Cerebellar nuclear complex (tissue), 1 donor: ENCODE measurements at places on chromosomes 3 and 15.

DNA sequence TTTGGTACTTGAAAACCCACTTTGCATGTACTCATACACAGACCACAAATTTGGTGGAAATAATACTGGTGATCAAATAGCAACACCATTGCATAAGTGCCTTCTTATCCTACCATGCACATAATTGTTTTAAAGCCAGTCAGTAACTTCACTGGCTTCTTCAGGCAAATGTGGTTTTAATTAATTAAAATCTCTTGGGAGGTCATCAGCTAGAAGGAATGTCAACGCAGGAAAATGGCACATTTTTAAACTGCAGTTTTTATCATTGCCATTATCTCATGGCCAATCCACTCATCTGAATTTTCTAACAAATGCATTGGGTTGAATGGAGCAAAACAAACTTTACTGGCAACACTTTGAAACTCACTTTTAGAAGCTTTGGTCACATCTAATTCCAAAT lies 105.7 kb upstream of the ZPLD1 start:
- DNase-seq: no peak

DNA sequence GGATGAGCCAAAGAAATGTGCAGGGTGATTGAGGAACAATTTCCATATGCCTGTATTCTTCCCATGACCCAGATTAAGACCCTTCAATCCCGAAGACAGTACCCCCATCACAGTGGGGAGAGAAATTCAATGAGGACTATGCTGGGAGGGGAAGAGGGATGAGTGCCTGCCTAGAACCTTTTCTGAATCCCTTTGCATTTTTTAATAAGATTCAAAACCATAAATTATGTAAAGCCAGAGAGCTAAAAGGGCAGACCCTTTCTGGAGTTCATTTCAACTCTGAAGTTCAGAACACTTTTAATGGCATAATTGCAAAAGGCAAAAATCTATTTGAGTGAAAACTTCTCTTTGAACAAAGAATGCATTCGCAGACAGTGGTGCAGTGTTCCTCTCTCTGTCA lies 529.5 kb downstream of the NTRK3 start:
- no peak for DNase-seq

DNA sequence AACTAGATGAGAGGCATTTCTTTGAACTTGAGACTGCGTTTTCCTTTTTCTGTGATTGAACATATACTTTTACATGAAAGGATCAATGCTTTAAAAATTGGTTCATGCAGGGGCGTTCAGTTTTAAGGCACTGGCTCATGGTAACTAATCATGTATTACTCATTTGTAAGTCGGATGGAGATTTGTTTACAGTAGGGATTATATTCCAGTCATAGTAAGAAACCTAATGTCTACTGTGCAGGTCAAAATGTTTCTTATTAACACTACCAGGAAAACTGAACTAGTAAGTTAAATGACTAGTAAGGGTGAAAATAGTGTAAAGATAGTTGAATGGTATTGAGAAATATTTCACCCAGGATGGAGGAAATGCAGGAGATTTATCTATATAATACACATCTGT lies 258.8 kb upstream of the GBE1 start:
- DNase-seq: no peak

DNA sequence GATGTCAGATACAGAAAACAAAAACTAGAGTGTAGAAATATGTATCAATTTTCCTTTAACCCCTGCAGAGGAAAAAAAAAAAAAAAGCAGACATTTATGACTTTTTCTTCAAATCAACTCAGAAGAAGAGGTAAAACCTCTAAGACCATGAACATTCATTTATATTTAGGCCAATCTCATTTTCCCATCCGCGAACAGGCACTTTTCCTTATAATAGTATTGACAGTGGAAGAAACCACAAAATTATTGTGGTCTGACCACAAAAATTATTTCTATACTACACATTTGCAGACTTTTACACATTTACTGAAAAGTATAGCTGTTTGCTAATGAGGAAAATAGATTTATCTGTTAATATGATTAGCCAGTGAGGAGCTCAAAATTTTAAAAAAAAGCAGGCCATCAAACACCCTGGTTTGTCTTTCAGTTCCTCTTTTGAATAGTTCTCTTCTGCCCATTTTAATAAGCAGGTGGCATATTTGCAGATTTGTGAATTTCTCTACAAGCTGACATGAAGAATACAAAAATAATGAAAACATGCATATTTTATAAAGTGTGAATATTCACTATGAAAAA lies 5.7 kb downstream of the OSBPL11 start:
- no peak for DNase-seq

DNA sequence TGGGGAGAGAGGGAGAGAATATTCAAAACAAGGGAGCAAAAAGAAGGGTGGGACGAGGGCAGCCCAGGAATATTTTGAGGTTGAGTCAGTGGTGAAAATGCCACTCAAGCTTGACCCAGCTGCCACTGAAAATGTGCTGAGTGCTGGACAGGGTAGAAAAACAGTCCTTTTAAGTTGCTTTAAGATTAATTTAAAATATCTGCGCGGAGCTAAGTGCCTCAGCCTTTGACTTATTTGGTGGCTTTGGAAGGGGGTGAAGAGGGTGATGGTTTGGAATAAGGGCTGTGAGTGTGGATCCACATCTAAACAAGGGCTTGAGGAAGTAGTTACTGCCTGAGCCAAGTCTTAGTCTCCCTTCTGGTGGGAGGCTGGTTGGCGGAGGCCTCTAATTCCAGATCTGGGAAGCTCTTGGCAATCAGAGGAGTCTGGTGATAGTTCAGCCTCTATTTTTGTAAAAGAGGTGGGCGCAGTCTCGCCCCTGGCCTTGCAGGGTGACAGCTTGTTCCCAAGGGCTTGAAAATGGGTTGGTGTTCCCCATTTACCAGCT lies 280.8 kb upstream of the ROPN1 start:
- DNase-seq: no peak

GRCh38 chr3:17349093-17349492 lies 393.3 kb downstream of the TBC1D5 start:
- no peak for DNase-seq

GRCh38 chr3:16109929-16110328 lies 64.6 kb upstream of the GALNT15 start:
- no peak for DNase-seq

- no peak for DNase-seq
Measured at GRCh38 chr3:139260041-139260486, 83.8 kb upstream of the MRPS22 start.

DNA sequence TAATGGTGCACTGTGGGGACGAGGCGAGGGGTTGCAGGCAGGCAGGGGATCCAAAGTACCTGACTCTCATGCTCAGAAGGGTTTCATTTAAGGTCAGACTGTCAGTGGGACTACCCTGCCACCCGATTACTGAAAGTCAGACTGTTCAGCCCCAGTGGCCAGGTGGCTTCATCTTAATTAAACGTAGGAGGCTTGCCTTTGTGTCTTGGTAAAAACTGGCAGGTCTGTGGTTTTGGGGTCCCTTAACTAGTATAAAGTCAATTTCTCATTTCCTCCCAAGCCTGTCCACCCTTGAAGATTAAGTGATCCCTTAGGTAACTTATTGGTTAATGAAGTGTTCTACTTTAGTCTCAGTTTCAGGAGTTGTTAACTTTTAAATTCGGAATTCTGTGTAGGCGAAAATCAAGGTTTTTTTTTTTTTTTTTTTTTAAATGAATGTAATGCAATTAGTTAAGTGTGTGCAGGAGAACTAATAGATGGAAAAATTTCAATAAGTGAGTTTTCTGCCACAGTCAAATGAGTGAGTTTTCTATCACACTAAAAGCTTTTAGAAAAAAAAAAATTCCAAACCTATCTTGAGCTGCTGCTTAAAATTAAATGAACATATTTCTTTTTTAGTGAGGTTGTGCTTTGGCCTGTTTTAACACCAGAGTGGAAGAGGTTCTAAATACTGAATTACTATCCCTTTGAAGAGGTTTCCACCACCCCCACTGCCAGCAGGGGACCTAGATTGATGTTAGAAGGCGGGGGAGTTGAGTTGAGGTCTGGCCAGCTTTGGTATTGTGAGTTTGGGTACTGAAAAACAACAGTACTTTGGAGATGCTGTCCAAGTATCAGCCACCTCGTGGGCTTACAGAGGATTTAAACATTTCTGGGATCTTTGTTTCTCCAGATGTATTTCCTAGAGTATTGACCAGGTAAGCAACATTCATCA lies 15.2 kb downstream of the ITPR1 start:
- DNase-seq: no peak
